ENCODE measurements at places on chromosomes 4 and X.

DNA sequence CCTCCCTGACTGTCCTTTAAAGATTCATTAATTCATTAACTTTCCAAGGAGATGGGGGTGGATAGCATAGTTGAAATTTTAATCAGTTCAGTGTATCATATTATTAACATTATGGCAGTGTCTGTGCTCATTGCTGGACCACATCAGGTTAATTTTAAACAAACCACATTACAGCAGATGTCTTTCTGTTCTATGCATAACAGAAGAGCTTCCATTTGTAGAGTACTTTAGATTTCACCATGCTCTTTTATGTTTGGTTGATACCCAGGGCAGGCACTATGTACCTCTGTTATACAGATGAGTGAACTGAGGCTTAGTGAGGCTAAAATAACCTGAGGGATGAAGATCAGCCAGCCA lies 41.1 kb downstream of the AFF2 start:
- no peak for DNase-seq

DNA sequence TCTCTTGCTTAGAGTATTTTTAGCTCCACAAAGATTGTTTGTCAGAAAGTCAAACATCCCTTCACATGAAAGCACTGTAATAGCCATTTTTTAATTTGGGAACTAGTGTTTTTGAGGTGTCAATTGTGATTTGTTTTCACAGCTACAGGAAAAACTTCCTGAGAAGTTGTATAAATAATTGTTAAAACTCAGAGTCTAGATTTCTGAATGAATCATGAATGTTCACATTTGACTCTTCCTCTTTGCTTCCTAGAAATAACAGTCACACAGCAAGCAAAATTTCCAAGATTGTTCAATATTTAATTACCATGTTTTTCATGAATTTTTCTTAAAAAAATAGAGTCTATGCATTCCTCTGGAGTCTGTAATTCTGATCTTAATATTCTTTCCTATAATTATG lies 156.9 kb upstream of the SLC7A11 start:
- no peak for DNase-seq

- DNase-seq, result no peak
Observed at GRCh38 chr4:165905405-165906027, 32.5 kb downstream of the TLL1 start.

DNA sequence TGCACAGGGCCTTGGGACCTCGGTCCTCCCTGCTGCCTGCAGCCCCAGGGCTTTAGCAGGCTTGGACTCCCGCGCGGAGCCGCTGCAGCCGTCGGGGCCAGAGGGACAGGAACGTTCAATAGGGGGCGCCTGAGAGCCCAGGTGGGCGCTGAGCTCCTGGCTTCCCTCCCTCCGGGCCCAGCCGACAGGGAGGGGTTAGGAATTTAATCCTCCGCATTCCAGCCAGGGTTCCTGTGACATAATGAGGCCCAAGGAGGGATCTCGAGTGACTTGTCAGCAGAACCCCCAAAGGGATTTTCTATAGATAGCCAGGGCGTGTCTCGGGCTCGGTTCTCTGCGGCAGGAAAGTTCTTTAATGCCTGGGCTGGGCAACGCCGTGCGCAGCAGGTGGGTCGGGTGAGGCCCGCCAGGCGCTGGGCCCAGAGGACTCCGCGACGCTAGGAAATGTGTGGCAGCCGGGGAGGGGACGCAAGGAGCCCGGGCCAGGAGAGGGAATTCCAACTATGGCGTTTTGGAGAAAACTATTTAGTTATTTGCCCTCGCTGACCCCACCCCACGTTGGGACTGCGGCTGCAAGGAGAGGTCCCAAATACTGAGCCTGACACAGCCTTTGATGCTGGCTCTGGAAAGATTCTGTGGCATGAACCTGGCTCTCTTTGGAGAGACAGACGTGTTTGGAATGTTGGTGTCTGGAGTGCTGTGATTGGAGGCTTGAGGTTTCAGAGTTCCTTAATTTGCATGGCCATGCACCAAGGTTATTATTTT lies 285.2 kb upstream of the GATB start:
- peak; percentile 68 for DNase-seq

GRCh38 chrX:43581888-43582539 lies 74.1 kb upstream of the MAOA start:
- no peak for DNase-seq

DNA sequence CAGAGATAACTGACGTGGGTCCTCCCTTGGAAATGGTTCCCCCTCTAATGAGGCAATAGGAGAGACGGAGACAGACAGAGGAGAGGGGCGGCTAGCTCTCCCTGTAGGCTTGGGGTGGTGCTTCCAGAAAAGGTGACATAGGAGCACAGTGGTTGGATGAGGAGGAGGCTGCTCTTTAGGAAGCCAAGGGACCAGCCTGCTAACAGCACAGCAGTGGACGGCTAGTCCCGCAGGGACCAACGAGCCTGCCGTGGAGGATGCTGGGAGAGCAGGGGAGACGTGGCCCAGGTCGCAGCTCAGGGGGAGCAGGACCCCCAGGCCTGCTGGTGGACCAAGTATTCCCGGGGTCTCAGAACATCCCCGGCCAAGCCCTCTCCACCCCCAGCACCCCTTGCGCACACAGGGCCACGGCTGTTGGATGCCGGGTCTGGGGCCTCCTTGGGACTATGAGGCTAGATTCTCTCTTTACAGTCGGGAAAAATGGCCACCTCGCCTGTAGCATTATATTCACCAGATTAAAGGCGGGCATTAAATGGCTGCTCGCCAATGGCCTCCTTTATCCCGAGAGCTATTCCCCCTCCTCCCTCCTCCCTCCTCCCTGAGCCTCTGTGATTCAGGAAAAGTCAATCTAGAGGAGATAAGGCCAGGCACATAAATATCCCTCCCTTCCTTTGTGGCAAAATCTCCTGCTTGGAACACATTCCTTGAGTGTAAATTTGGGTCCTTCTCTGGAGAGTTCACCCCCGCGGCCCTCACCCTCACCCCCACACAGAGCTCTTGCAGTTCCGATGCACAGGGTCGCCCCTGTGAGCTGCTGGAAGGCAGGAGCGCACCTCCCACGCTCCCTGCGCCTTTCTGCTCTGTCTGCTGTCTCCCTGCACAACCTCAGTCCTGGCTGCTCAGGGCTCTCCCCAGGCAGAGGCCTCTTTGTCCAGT lies 30.5 kb upstream of the NSG1 start:
- DNase-seq, result no peak

- DNase-seq, result no peak
Observed at GRCh38 chr4:184824081-184824775, 1.5 kb downstream of the ACSL1 start.

DNA sequence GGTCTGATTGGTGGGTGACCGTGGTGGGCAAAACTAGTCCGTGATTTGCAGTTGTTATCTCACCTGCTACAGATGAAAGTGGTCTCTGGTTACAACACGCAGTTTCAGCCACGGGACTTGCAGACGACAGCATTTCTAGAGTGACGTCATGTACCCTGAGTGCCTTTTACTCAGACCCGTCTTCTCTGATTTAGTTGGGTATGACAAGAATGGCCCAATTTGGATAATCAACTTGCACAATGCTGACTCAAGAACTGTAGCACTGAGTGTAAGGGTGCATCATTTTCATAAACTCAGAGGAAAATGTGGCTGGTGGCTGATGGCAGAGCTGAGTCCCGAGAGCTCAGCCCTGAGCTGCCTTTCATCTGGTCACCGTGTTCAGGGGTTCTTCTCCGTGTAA lies 281.4 kb upstream of the FRG1 start:
- no peak for DNase-seq

DNA sequence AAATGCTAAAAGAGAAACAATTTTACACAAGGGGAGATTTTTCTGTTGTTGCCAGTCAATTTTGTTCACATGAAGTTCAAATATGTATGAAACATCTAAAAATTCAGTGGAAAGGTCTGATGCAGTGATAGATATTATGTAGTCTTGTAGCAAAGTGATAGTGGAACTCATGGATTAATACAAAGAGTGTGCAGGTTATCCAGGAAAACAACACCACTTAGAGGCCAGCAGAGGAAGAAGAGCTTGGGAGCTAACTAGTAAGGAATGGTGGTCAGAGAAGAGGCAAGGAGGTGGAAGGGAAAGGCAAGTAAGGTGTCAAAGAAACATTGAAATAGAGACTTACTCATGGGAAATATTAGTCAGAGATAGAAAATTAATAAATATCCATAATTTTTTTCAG lies 395.6 kb downstream of the MAPK10 start:
- no peak for DNase-seq

DNA sequence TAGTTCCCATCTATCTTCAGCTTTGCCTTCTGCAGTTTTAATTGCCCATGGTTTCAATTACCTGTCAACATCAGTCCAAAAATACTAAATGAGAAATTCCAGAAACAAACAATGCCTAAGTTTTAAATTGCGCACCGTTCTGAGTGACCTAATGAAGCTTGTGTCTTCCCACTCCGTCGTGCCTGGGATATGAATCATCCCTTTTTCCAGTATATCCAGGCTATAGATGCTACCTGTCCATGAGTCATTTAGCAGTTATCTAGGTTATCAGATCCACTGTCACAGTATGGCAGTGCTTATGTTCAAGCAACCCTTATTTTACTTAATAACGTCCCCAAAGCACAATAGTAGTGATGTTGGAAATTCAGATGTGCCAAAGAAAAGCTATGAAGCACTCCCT lies 363.6 kb upstream of the FAM241A start:
- no peak for DNase-seq

- no peak for DNase-seq
Observed at GRCh38 chr4:180766045-180766444, 1477.2 kb upstream of the TENM3 start.

DNA sequence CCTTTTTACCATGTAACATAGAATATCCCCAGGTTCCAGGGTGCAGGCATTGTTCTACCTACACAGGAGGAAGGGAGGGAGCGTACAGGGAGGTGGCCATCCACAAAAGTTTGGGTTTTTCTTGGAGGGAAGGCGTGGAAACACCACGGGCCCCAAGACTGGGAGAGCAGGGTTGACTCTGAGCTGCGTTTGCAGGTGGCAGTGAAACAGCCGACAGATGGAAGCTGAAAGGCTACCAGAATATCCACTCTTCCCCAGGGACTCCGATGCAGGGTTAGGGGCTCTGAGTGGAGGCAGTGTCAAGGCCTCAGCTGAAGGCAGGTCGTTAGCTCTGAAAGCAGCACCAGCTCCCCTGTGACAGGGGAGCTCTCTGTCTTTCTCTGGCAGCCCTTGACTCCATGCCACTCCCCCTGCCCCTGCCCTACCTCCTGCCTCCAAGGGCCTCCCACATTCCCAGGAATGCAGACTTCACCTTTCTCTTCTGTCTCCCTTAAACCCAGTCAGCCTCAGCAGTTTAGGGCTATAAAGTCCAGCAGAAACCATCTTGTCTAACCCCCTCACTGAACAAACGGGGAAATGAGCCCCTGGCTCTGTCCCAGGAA lies 14.0 kb upstream of the GLOD5 start:
- DNase-seq, result no peak

- no peak for DNase-seq
Observed at GRCh38 chr4:171353535-171353934, 459.7 kb upstream of the GALNTL6 start.

DNA sequence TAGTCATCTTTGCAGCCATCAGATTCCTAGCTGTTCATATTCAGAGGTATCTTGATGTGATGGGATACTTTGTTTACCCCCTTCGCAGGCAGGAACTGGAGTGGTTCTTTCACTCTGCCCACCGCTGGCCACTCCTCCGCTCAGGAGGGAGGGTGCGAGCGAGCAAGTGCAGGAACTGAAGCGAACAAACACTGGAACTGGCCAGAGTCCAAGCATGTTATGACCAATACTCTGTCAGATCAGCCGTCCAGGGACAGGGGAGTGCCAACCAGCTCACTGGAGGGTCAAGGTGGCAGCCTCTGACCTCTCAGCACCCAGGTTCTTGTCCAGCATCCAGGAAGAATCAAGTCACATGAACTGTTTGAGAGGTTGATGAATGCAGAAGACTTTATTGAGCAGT lies 18.0 kb upstream of the MANBA start:
- DNase-seq, result no peak

GRCh38 chr4:41632481-41633073 lies 94.6 kb downstream of the LIMCH1 start:
- no peak for DNase-seq

- no peak for DNase-seq
Observed at GRCh38 chrX:9942086-9942485, 25.1 kb upstream of the CLDN34 start.

- no peak for DNase-seq
Observed at GRCh38 chrX:154354013-154354412, 20.4 kb downstream of the FLNA start.

- no peak for DNase-seq
Observed at GRCh38 chr4:16641971-16642370, 256.5 kb downstream of the LDB2 start.

GRCh38 chr4:182231496-182231895 lies 11.7 kb upstream of the TENM3 start:
- DNase-seq, result no peak

DNA sequence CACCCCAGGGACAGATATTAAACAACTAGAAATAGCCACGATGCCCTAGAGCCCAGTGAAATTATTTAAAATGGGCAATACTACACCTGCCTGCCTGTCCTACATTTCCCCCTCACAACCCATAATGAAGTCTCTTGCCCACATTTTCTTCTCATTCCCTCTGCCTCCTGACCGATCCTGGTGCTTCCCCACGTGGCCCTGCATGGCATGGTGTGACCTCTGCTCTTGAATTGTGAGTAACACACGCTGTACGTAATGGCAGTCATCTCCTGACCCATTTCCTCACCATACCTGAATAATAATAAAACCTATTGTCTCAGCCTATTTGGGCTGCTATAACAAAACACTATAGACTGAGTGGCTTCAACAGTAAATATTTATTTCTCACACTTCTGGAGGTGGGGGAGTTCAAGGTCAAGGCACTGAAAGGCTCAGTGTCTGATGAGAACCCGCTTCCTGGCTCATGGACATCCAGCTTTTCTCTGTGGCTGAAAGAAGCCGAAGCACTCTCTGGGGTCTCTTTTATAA lies 77.0 kb upstream of the ENPP6 start:
- DNase-seq, result no peak

DNA sequence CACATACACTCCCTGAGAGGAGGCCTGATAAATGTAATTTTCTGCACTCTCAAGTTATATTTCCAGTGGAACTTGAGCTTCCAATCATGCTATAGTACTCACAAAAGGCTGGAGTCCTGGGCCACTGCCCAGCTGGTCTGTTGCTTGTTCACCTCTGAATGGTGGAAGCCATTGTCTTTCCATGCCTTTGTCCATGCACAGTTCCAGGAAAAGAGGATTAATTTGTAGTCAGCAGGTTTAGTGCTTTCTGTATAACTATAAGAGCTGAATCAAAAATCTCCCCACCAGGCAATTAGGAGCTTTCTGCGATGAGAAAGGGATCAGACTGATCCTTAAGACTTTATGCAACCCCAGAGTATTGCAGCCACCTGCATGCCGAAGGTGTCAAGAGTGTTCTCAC lies 195.4 kb upstream of the PGRMC2 start:
- no peak for DNase-seq

GRCh38 chr4:156132196-156132595 lies 178.5 kb upstream of the CTSO start:
- no peak for DNase-seq
